Stomach (tissue), 19 donors: ENCODE measurements at places on chromosomes 12 and 14. TPM values are rescaled to one million over a fixed set of nuclear protein-coding genes. Genes with fewer than 3 reads are reported as not detected.

DNA sequence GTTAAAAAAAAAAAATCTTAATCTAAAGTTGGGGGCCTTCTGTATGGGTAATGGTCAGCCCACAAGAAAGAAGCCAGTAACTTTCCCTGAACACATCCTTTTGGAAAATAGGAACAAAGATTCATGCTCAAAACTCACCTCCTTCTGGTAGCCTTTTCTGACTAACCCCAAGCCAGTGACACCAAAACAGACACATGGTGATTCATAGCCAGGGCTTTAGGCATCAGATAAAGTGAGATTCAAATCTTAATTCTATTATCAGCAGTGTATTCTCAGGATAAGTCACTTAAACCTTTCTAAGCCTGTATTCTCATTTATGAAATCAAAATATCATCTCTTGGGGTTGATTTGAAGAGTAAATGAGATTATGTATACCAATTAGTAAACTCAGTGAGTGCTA is 4.9 kb downstream of the ATP5MC2 start:
- DNase-seq = no peak
- peaks cover 22% of the 10 kb centered on the region for H3K4me1 ChIP-seq
- H3K4me3 ChIP-seq = no peak overlapping the region

The GDF3 gene
- total RNA-seq = not detected

The FKBP3 gene
- 28.4 TPM for total RNA-seq

- H3K4me1 ChIP-seq = no peaks in the 10 kb centered on the region
- H3K27me3 ChIP-seq = no peaks in the 10 kb centered on the region
- H3K4me3 ChIP-seq = no peak overlapping the region
Measured at GRCh38 chr14:72643317-72643801, 250.5 kb downstream of the DPF3 start.
